Stimulated activated CD8-positive, alpha-beta memory T cell treated with anti-CD3 and anti-CD28 coated beads, Interleukin-15, amount 100 ng/mL, for 1 hour (primary cell): ENCODE measurements at places on chromosomes 7 and 10.

GRCh38 chr10:74863551-74863950 lies 37.2 kb downstream of the KAT6B start:
- no peak for DNase-seq

GRCh38 chr7:281637-282036 lies 8.3 kb upstream of the FOXL3 start:
- no peak for DNase-seq

- no peak for DNase-seq
These were observed 515.9 kb downstream of the PARD3 start for GRCh38 chr10:34299105-34299611.

- DNase-seq, result no peak
These were observed 43.0 kb upstream of the NMT2 start for GRCh38 chr10:15211464-15211979.

DNA sequence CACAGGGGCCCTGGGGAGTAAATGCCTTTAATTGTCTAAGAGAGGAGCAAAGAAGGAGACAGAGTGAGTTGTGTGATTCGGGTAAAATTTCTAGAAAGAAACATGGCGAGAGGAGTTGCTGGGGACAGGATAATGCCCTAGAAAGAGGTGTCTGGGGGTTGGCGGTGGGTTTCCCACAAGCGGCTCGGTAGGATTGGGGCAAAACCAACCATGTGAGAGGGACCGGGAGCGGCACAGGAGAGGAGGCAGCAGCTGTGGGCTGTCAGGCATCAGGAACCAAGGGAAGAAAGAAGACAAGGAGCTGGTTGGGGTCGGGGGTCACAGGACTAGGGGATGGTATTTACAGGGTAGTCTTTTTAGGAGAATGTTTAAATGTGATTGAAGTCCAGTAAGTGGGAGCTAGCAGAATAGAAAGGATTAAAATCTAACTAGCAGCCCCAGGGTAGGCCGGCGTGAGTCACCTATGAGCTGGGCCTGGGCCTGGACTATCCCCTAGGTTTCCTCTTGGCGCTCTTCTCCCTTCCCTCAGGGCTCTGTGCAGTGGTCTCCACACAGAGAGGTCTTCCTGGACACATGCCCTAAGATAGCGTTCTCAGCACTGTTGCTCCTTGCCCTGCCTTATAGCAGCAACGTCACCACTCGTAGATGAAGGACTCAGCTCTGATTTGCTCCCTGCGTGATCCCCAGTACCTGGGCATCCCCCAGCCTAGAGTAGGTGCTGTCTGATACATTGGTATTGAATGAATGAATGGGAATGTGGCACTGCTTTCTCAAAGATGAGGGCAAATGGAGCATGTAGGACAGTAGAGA lies 32.6 kb downstream of the IKZF1 start:
- DNase-seq, result no peak

- DNase-seq, result no peak
These were observed 1.9 kb downstream of the PON1 start for GRCh38 chr7:95322396-95322795.

DNA sequence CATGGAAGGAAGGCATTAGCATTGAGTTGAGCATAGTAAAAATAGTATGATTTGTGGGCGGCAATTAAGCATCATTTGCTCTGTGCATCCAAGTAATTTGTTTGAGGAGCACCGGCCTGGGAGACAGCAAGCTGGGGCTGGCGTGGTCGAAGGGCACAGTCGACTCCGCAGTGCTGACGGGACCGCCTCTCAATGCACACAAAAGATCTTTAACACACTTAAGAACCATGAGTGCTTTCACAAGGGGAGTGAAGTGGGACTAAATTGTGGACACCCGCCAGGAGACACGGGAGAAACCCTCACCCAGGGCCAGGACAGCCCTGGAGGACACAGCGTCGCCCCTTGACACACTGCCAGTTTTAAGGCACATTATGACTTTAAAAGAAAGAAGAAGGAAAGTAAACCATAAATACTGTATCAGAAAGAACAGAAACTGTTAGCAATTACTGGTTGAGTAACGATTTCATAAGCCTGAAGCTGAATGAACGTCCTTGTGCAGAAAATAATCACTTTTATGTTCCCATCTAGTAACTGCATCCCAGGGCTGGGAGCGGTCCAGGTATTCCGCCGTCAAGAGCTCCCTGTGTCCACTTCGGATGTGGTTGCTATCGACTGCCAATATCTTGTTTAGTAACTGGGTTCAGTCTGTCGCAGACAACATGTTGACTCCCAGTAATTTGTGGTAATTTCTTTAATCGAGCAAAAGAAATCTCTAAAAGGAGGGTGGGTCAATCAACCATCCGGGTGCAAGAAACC lies 102.1 kb downstream of the EBF3 start:
- DNase-seq, result no peak

GRCh38 chr10:14114791-14115190 lies 215.9 kb downstream of the FRMD4A start:
- no peak for DNase-seq

DNA sequence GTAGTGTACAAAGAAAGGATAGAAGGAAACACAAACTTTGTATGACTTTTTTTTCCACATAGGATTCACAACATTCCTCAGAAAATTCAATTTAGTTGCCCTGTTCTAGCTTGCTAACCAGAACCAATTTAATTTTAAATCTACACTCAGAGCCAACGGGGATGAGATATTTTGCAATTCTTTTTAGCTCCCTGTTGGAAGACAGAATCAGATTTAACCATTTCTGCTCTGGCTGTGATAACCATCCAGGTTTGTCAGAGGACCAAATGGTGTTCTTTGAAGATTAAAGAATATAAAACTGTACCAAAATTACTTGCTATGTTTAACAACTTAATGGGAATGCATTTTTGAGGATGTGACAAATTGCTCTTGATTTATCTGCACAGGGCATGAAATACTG lies 319.7 kb downstream of the HPSE2 start:
- DNase-seq, result no peak

DNA sequence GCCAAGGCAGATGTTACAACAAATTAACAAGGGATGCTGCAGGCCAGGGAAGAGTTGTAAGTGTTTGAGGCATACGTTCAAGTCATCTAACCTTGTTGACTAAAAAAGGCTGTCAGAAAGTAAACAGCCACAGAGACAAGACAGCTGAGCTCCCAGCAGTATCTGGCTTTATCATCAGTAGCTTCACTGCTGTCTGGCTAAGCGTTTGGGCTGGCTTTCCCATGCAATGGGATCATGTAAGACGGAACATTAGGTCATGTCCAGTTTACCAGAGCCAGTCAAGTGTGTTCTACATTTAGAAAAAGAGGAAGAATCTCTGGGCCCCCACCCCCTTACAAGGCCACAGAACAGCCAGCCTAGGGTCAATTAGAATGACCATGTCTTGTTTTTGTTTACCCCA lies 51.3 kb upstream of the GSAP start:
- no peak for DNase-seq

DNA sequence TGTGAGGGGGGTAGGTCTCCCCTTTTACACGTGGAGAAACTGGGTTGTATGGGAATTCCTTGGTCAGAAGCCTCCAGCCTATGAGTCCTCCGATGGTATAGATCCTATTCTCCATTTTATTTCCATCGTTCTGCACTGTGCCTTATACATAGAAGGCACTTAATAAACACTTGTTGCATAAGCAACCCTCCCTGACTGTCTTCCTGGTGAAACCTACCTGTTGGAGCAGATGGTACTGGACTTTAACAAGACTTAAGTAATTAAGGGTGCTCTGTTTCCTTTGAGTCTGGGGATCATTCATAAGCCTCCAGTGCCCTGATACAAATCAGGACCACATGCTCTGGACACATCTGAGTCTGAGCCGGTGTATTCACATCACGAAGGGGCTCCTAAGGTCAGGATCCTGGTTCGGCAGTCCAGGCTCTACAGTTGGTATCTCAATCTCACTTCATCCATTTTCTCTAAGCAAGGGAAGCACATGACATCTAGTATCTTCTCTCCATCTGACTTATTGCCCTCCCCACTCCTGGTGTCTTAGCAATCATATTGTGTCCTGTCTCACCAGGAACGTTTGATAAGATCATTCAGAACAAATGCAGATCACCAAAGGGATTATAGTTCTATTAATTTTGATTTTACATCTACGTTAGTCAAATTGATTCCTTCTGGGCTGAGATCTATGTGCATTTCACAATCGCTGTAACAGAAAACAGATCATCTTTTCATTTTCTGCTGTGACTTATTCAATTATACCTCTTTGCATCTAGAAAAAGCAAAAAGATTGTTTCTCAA lies 22.8 kb upstream of the EZH2 start:
- DNase-seq, result no peak

DNA sequence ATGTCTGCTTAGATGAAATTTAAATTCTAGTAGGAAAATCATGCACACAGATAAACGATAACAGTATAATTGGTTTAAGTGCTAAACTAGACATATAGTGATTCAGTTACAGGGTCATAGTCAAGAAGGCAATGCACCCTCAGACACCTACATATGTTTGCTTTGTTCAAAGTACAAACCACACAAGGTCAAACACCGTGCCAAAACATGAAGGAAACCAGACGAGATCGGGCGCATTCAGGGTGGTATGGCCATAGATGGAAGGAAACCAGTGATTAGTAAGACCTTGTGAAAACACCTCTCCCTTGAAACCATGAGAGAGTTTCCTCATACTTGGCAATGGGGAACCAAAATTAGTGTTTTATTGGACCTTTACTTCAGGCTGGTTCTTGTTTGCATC lies 906.9 kb downstream of the PCDH15 start:
- DNase-seq, result no peak

- no peak for DNase-seq
These were observed 41.9 kb upstream of the ZNF33B start for GRCh38 chr10:42680267-42680666.

- no peak for DNase-seq
These were observed 245.9 kb downstream of the MTERF1 start for GRCh38 chr7:91634485-91635177.

GRCh38 chr7:150874401-150875198 lies 22.3 kb downstream of the AOC1 start:
- DNase-seq, result no peak

DNA sequence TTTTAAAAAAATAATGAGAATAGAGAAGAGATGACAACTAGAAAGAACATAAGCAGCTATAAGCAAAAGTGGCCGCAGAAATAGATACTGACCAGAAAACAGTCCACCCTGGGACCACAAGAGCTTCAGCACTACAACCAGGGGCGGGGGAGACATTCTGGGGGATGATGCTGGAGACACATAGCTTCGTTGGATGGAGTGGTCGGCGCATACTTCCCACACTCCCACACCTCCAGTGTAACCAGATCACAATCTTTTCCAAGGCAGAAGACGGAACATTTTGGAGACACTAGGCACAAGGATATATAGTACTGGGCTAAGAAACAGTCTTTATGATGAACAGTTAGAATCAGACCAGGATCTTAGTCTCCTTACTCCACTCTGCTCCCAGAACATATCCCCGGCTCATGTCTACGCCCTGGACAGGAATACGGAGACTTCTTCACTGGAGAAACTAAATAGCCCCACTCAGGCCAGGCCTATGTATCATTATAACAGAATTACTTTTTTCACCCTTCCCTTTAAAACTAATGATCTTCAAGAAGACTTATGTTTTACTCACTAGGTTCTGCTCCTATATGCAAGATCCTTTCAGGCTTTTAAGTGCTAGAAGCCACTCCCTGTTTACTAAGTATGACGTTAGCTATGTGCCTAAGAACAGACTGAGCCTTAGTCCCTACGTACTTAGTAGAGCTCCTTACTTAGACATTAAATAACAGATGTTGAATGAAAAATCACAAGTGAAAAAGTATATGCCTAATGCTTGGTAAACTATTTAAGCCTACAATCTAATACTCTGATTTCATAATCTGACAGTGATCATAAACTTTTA lies 169.6 kb downstream of the SRPK2 start:
- DNase-seq, result no peak

DNA sequence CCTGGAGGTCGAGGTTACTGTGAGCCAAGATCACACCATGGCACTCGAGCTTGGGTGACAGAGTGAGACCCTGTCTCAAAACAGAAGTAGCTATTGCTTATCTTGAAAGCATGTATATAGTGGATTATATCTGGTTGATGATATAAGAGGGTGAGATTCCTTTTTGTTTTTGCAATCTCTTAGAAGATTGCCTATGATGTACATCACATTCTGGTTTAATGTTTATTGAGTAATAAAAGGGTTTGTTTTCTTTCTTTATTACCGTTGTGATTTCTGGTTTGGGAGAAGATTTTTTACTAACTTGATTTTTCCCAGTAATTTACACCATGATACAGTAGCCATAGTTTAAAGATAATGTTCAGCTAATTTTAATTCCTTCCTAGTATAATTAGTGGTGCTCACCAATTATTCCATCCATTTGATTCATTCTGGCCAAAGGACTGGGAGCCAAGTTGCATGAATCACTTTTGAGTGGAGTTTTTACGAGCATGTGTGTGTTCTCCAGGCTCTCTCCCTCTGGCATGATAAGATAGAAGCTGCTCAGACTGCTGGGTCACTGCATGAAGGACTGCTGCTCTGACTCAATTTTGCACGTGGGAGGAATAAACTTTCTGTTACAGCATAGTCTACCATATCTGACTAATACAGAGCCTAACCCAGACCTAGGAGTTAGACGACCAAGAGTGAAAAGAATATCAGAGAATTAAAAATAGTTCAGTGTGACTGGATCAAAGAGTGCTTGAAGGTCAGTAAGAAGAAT lies 13.5 kb upstream of the TSPAN13 start:
- no peak for DNase-seq

DNA sequence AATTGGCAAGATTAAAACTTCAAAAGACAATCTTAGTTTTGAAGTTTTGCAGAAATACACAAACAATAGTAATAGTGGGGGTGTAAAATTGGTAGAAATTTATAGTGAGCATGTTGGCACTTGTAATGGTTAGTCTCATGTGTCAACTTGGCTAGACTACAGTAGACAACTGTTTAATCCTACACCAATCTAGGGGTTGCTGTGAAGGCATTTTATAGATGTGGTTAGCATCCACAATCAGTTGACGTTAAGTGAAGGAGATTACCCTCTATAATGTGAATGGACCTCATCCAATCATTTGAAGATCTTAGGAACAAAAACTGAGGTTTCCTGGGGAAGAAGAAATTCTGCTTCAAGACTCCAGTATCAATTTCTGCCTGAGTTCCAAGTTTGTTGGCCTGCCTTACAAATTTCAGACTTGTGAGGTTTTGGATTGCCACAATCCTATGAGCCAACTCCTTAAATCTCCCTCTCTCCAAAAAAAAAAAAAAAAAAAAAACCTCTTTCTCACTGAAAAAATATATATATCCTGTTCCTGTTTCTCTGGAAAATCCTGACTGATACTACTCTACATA lies 531.6 kb upstream of the IGFBP3 start:
- DNase-seq, result no peak

DNA sequence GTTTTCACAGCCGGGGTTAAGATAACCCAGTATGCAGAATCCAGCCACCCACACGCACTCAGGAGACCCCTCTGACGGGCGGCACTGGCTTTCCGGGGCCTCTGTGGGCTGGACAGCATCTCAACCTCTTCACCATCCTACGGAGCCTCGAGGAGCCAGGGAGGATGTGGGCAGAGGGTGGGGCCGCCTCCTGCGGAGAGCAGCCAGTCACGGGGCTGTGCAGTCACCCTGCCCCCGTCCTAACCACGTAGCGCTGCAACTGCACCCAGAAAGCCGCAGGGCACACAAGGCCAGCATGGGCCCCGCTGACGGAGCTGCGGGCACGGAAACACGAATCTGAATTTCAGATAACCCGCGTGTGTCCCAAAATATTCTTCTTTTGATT lies 270.3 kb downstream of the ELFN1 start:
- DNase-seq, result peak; percentile 75

GRCh38 chr7:149870701-149871483 lies 2.9 kb upstream of the ATP6V0E2 start:
- no peak for DNase-seq
